ENCODE measurements at places on chromosomes 7 and 10. TPM values are rescaled to one million over a fixed set of nuclear protein-coding genes. Genes with fewer than 3 reads are reported as not detected.

GRCh38 chr10:102783568-102783967 is 39.8 kb downstream of the WBP1L start:
- H3K4me3 ChIP-seq: no peak overlapping the region
- H3K4me1 ChIP-seq: peaks cover 4% of the 10 kb centered on the region
- no peak overlapping the region for H3K27ac ChIP-seq
- H3K36me3 ChIP-seq: no peaks in the 10 kb centered on the region

The R3HCC1L gene
- polyA plus RNA-seq: 4.6 TPM

DNA sequence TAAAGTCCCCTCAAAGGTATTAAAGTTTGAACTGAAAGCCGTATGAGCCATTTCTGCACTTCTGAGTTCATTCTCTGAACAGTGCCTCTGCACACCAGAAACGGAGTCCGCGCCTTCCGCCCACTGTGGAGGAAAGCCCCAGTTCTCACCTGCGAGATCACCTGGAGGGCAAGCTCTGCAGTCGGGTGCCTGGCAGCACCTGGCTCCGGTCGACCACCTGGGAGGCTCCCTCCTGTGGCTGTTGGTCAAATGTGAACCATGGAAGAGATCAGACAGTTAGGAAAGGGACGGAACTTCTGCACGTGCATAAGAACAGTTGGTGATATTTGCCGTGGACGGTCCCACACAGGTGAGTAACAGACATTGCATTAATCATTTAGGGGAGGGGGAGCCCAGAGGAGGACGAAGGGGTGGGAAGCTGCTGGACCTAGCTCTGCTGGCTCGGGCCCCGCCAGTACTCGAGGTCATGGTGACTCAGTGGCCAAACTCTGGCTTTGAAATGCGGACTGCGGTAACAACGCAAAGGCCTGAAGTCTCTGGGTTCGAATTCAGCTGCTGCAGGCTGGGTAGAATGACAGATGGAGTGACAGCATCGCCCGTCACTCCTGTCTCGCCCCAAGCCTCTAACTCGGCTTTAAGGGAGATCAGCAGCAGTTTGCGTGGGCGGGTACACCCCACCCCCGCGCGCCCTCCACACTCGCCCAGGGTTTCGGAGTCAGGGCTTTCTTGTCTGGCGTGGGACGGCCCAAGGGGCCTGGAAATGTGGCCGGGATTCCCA is 1.7 kb upstream of the DPYSL4 start:
- peaks cover 8% of the 10 kb centered on the region for H3K4me1 ChIP-seq
- H3K4me3 ChIP-seq: no peak overlapping the region
- DNase-seq: no peak
- peaks cover 19% of the 10 kb centered on the region for H3K27me3 ChIP-seq

The FRAT1 gene
- 3.4 TPM for polyA plus RNA-seq

DNA sequence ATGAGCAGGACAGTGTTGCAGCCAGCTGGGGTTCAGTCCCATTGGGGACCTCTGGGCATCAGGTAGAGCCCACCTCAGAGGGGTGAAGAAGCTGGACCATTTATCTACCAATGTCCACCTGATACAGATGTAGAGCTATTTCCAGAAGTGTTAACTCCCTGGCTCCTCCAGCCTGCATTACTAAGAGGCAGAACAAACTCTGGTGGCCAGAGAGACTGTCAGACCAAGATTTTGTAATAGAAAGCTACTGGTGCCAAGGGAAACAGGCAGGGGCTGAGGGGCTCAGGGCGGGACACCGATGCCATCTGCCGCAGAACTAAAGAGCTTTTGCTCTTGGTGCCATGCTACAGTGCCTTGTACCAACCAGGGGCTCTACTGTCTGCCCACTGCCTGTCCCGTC is 268.2 kb upstream of the HABP2 start:
- no peaks in the 10 kb centered on the region for H3K4me1 ChIP-seq
- H3K36me3 ChIP-seq: no peaks in the 10 kb centered on the region
- H3K4me3 ChIP-seq: no peak overlapping the region
- H3K27ac ChIP-seq: no peak overlapping the region
- no peak for DNase-seq

GRCh38 chr7:30447466-30447865 is 31.1 kb downstream of the NOD1 start:
- no peak for DNase-seq
- H3K27me3 ChIP-seq: no peaks in the 10 kb centered on the region
- H3K4me3 ChIP-seq: no peak overlapping the region
- H3K27ac ChIP-seq: no peak overlapping the region

All from H1 (cell line).